ENCODE measurements at places on chromosomes 1 and 21. TPM values are rescaled to one million over a fixed set of nuclear protein-coding genes. Genes with fewer than 3 reads are reported as not detected.

DNA sequence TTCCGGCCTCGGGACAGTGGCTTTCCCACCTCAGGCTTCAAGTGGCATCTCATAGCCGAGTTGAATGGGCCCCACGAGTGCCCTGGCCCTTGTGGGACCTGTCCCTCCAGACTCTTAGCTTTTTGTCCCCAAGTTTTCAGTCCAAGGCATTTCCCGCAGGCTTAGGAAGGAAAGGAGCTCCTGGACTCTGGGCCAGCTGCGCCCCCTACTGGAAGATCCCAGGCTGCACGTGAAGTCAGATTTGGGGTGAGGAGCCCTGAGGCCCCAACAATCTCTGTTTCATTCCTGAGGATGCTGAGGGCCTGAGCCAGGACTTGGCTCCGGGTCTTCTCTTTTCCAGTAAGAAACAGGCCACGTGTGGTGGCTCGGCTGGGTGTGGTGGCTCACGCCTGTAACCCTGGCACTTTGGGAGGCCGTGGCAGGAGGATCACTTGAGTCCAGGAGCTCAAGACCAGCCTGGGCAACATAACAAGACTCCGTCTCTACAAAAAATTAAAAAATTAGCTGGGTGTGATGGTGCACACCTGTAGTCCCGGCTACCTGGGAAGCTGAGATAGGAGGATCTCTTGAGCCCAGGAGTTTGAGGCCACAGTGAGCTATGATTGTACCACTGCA, 67.4 kb downstream of the ARHGEF10L start:
- DNase-seq = peak; percentile 85
- no peaks in the 10 kb centered on the region for H3K4me1 ChIP-seq
- no peaks in the 10 kb centered on the region for H3K36me3 ChIP-seq

- H3K27ac ChIP-seq = no peak overlapping the region
- no peak overlapping the region for H3K4me3 ChIP-seq
- no peaks in the 10 kb centered on the region for H3K4me1 ChIP-seq
- peaks cover 4% of the 10 kb centered on the region for H3K36me3 ChIP-seq
- no peak for DNase-seq
Measured at GRCh38 chr1:175097361-175097760, 29.7 kb downstream of the TNN start.

- no peaks in the 10 kb centered on the region for H3K36me3 ChIP-seq
- H3K27ac ChIP-seq = no peak overlapping the region
- H3K27me3 ChIP-seq = no peaks in the 10 kb centered on the region
- no peak for DNase-seq
- peaks cover 27% of the 10 kb centered on the region for H3K4me1 ChIP-seq
- H3K4me3 ChIP-seq = no peak overlapping the region
Measured at GRCh38 chr1:119655154-119655553, 7.1 kb upstream of the ZNF697 start.

GRCh38 chr1:180632326-180633056, 669 bp downstream of the XPR1 start:
- H3K4me1 ChIP-seq = peaks cover 22% of the 10 kb centered on the region
- H3K4me3 ChIP-seq = peak overlapping the region; percentile 90
- peaks cover 2% of the 10 kb centered on the region for H3K27me3 ChIP-seq
- peak overlapping the region; percentile 83 for H3K27ac ChIP-seq

- H3K27ac ChIP-seq = no peak overlapping the region
- H3K36me3 ChIP-seq = no peaks in the 10 kb centered on the region
- no peak overlapping the region for H3K4me3 ChIP-seq
- H3K27me3 ChIP-seq = no peaks in the 10 kb centered on the region
- H3K4me1 ChIP-seq = no peaks in the 10 kb centered on the region
Measured at GRCh38 chr1:118147522-118147921, 37.5 kb downstream of the SPAG17 start.

DNA sequence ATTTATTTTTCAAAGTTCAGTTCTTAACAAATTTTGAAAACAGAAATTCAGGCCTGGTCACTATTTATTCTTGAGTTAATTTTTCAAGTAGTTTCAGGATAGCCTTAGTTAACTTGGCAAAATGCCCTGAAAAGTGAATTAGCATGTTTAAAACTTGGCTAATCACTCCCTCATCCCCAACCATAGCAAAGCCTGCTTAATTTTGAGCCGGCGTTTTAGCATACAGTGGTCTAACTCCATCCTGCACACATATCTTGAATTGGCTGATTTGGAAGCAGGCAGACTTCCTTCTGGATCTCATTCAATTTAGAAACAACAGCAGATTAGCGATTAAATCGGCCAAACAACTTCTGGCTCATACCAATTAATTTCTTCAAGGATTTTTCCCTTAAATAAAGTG, 439.2 kb downstream of the PTBP2 start:
- H3K36me3 ChIP-seq = no peaks in the 10 kb centered on the region
- DNase-seq = no peak
- H3K4me1 ChIP-seq = no peaks in the 10 kb centered on the region
- H3K27ac ChIP-seq = no peak overlapping the region
- peaks cover 2% of the 10 kb centered on the region for H3K27me3 ChIP-seq

DNA sequence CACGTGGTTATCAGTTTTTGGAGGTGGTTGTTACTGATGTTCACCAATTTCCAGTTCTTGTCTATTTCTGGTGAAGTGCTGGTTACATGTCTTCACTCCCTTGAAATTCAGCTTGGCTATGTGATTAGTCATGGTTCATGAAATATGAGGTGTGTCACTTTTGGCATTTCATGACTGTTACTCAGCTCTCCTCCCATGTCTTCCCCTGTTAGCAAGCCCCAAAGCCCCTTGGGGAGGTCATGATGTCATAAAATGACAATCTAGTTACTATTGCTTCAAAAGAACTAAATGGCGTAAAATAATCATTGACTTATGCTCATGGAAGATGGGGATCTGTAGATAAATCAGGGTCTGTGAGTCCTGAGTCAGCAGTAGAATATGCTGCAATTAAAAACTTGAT, 425.1 kb downstream of the SETD4 start:
- H3K36me3 ChIP-seq = no peaks in the 10 kb centered on the region
- no peak overlapping the region for H3K27ac ChIP-seq
- no peaks in the 10 kb centered on the region for H3K27me3 ChIP-seq
- DNase-seq = no peak
- H3K4me3 ChIP-seq = no peak overlapping the region
- no peaks in the 10 kb centered on the region for H3K4me1 ChIP-seq

- peaks cover 4% of the 10 kb centered on the region for H3K36me3 ChIP-seq
- DNase-seq = no peak
- peaks cover 1% of the 10 kb centered on the region for H3K27me3 ChIP-seq
Measured at GRCh38 chr1:192914092-192914491, 105.3 kb downstream of the RGS2 start.

Gene CD244
- 0.31 TPM for total RNA-seq

Gene S100PBP
- total RNA-seq = 43.3 TPM

Gene WNT3A
- total RNA-seq = not detected

Gene CCDC17
- total RNA-seq = 3.9 TPM

Gene FCRL1
- total RNA-seq = not detected
